Mesothelial cell of epicardium (in vitro differentiated cells): ENCODE measurements at places on chromosomes 11 and 22. TPM values are rescaled to one million over a fixed set of nuclear protein-coding genes. Genes with fewer than 3 reads are reported as not detected.

DNA sequence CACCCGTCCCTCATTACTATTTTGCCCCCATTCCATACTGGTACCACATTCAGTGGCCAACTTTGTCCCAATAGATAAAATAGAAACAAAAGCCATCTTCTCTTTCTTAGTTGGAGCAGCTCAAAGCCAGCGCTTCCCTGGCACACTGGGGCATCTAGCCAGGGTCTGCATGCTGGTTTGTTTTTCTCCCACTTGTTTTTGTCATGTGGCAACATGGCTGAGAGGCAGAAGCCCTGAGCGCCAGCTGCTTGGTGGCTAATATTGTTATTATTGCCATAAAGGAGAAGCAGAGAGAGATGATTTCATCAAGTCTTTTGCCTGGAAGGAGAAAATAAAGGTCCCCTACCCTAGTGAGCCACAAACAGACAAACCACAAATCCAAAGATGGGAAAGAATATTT is 48.4 kb upstream of the CRTAM start:
- no peak for DNase-seq

DNA sequence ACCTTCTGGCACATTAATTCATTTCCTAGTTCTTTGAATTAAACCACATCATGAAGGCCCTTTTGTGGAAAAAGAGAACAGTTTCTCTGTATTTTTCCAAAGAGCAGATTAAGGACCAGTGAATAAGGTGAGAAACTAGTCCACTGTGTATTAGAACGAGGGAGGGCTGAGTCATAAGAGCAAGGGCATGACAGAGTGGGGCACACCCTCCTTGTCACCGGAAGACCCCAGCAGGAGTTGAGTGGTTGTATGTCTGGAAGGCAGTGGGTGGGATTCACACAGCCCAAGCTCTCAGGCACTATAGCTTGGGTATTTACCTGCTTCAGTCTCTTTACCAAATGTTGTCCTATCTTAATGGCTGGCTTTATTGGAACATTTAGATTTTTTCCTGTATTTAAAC is 86.8 kb downstream of the BMAL1 start:
- DNase-seq: no peak

DNA sequence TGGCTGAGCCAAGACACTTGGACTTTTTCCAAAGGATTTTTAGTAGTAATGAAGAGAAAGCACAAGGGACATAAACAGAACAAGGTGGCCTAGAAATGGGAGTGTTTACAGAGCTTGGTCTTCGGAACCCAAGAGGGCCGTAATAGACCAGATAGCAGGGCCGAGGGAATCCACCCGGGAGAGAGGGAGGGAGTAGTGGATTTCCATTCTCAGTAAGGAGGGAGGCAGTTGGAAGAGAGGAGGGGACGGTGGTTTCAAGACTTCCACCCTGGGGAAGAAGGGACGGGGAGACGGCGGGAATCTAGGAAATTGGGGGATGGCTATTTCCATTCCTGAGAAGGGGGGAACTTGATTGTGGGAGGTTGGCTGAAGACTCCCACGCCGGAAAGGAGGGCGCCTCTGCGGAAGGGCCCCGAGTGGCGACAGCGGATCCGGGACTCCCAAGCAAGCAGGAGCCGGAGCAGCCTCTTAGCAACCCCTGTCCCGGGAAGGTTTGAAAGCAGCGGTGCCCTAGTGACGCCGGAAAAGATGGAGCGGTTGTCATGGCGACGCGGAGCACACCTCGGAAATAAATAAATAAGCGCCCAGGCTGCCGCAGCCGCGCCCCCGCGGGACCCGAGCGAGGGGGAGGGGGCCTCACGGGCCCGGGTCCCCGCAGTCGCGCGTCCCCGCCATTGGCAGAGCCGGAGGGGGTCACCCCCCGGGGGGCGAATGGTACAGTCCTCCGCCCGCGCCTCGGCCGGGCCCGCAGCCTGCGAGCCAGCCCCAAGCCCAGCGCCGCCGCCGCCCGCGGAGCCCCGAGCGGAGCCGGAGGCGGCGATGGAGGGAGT is 31.6 kb downstream of the EIF3F start:
- peak; percentile 46 for DNase-seq

DNA sequence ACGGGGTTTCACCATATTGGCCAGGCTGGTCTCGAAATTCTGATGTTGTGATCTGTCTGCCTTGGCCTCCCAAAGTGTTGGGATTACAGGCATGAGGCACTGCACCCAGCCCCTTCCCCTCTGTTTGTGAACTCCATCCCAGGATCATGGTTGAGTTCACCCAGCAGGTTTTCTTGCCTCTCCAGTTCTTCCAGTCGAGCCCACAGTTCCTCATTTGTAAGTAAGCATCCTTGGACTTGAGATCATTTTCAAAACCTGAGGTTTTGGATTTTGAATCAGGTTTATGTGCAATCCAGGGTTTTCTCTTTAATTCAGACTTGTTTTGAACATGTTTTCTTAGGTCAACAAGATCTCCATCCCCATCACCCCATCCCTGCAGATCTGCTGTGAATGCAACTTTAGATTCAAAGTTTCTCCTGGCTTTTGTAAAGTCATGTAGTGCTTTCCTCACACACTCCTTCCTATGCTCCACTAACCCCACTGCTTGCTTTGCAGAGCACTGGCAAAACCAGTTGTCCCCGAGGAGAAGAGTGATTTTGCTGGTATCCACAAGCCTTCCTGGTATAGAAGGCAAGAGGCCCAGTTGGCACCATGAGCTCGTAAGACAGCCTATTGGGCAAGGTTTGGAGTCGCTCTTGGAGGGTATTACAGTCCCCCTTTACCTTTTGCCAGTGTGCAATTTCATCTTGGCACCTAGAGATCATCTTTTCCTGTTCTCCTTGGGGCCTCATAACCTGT is 14.7 kb upstream of the VPREB1 start:
- DNase-seq: no peak

GRCh38 chr11:65541093-65541982 is 16.5 kb downstream of the SCYL1 start:
- DNase-seq: no peak

GRCh38 chr22:34950489-34950888 is 115.5 kb upstream of the ISX start:
- peak; percentile 46 for DNase-seq

- DNase-seq: peak; percentile 97
Measured at GRCh38 chr11:68459886-68460740, 439 bp upstream of the PPP6R3 start.

GRCh38 chr11:94694309-94695060 is 73.7 kb upstream of the AMOTL1 start:
- no peak for DNase-seq

Gene CCDC15
- 2.8 to 3.1 TPM (median 2.9 TPM) in 3 replicates for total RNA-seq

Gene UBTFL1
- total RNA-seq: not detected in 3 replicates

Gene RFPL3
- not detected in 3 replicates for total RNA-seq

Gene DHCR7
- 94.8 to 110 TPM (median 98.2 TPM) in 3 replicates for total RNA-seq

Gene MSANTD2
- 32.8 to 37.3 TPM (median 34.4 TPM) in 3 replicates for total RNA-seq
